ENCODE measurements at places on chromosomes 6 and 20.

DNA sequence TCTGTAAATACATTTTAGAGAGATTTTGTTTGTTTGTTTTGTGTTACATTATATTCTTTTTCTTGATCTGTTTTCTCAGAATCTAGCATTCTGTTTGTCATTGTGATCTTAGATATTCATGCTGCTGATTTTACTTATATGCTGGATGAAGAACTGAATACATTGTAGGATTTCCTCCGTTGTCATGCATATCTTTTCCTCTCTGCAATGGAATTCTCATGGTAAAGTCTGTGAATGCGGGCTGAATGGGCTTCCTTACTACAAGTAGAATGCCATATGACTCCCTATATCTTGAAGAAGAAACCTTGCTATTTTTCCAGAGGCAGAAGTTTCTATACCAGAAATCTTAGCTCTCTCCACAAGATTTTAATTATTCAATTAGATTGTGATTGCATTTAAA, 2.4 kb upstream of the DEFB114 start:
- no peak for DNase-seq

GRCh38 chr6:1958257-1958656, 287.1 kb downstream of the GMDS start:
- no peak for DNase-seq

DNA sequence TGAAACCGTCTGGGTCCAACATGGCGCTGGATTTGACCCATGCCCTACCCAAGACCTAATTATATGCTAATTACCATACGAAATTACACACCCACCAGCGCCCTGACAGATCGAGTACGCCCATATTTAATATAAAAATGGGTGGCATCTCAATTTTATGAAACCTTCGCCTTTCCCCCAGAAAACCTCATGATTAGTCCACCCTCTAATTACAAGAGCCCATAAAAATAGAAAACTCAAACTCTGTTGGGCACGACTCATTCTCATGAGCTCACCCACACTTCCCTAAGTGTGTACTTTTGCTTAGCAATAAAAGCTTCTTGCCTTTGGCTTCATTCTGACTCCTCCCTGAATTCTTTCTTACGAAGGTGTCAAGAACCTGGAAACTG, 136.4 kb downstream of the OR2B2 start:
- DNase-seq: no peak

GRCh38 chr20:12660918-12661317, 347.9 kb upstream of the SPTLC3 start:
- no peak for DNase-seq

DNA sequence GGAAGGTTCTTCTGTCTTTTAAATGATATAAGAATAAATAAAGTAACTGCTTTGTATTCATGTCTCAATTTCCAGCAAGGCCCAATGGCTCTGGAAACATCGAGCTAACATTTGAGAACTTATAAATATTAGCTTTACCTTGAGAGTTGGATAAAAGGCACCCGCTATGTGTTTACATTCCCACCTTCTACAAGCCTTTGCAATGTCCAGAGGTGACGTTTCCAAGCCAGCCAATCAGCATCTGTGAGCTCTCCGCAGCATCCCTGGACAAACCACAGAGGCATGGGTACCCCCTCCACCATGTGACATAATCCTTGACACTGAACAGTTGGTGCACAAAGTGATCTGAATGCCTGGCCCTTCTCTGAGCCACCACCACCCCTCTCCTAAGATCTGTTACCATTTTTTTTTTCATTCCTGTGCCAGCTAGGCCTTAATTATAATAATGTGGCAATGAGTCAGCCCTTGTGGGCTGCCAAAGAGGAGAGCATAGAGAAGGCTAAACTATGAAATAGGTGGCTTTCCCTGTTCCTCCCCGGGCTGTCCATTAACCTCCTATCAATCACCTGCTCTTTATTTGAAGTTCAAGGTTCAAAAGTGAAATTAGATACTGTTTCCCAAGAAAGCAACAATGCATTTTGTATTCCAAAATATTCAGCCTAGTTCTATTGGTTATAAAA, 4.1 kb downstream of the CBLN4 start:
- DNase-seq: no peak

DNA sequence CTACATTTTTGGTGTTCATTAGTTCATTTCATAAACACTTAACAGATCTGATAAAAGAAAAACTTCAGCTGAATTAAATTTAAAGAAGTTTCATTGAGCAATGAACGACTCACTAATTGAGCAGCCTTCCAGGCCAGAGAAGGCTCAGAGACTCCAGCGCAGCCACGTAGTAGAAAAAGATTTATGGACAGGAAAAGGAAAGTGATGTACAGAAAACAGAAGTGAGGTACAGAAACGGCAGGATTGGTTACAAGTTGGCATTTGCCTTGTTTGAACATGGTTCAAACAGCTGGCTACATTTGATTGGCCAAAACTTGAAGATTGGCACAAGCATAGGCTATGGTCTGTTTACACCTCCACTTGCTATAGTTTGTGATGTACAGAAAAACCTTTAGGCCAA, 166.3 kb upstream of the DTNBP1 start:
- DNase-seq: no peak

- no peak for DNase-seq
Observed at GRCh38 chr6:156395276-156395675, 381.9 kb upstream of the ARID1B start.

DNA sequence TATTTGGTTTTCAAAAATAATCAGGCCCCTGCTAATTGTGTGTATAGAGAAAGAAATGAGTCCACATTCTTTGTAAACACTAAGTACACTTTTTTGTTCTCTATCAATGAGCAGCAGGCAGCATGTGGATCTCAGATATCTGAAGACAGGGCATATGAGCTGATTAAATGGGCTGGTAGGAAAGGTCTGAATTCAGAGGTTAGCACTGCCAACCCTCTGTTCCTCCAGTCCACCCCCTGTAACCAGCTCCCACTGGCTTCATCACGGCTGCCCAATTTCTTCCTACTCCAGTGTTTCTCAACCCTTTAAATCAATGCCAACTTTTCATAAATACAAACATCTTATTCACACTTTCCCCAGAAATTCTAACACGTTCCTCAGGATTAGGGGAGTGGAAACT, 128.5 kb downstream of the TPBG start:
- DNase-seq: no peak

DNA sequence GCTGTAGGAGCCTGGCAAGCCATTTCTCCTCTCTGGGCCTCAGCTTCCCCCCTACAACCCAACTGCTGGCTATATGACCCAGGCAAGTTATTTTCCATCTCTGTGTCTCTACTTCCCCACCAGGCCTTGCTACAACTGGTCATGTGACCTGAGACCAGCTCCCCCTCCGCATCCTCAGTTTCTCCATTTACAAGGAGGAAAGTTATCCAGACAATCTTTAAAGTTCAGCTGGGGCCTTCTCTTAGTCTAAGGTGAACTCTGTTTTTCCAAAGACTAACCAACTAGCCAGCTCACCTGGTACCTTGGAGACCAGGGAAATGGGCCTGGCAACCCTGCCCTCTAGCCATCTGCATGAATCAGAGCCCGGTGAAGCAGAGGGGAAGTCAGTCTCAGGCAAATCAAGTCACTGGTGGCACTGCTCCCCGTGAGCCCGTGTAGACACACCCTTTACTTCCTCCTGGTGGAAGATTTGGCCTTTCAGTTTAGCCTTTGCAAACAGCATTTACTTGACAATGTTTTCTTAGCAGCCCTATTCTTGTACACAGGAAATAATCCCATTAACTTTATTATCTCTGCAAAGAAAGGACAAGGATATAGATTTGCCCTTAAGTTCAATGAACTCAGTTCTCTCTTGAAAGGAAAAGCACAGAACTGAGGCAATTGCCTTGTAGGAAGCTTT, 157.7 kb downstream of the VEGFA start:
- DNase-seq: no peak

DNA sequence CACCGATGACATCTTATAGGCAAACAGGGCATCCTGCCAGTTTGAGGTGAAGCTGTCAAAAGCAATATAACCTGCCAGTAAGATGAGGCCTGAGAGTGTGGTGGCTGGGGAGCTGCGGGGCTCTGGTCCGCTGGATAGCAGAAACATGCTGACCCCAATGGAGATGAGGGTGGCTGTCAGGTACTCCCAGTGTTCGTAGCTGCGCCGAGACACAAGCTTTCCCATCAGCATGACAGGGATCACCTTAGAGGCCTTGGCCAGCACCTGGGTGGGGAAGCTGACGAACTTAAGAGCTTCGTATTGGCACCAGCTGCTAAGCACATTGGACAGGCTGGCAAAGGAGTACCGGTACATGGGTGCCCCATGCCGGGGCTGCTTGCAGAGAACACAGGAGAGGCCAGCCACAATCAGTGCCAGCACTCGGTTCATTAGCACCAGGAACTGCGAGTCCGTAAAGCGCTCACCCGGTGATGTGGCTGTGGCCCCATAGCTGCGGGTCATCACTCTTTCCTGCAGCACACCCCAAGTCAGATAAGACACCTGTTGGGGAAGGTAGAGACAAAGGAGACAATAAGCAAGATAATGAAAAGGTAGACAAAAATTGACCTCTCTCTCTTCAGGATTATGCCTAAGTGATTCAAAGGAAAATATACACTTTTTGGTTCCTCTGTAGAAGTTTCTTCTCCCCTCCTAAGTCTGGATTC, 2.1 kb downstream of the SLC35B2 start:
- DNase-seq: no peak

DNA sequence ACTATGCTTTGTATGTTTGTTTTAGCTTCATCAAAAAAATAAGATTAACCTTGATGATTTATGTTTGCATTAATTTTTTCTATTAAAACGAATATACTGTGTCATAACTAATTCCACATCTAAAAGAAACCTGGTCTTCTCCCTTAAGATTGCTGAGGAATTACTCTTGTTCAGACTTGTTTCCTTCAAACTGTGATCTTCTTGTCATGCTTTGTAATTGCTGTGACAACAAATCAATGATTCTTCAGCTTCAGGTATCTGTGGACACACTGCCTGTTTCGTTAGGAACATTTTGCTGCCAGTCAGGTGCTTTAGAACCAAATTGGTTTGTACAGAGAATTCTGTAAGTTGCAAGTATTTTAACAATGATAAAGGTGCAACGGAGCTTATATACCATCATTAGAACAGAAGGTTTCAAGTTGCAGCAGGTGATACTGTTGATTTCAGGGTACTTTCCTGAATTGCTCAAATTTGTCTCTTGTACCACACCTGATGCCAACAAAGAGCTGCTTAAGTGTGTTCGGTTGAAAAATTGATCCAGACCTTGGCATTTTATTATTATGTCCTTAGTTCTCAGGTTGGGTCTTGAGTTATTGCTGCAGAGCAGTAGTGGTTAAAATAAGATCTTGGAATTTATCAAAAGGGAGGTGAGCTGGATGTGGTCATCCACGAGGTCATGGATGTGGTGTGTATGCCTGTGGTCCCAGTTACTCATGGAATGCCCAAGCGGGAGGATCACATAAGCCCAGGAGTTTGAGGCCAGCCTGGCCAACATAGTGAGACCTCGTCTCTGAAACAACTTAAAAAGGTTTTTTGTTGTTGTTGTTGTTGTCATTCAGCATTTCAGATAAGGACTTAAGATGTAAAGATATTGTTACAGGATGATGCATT, 19.5 kb downstream of the SYTL3 start:
- no peak for DNase-seq

GRCh38 chr6:145829950-145830349, 15.4 kb upstream of the FBXO30 start:
- DNase-seq: no peak

DNA sequence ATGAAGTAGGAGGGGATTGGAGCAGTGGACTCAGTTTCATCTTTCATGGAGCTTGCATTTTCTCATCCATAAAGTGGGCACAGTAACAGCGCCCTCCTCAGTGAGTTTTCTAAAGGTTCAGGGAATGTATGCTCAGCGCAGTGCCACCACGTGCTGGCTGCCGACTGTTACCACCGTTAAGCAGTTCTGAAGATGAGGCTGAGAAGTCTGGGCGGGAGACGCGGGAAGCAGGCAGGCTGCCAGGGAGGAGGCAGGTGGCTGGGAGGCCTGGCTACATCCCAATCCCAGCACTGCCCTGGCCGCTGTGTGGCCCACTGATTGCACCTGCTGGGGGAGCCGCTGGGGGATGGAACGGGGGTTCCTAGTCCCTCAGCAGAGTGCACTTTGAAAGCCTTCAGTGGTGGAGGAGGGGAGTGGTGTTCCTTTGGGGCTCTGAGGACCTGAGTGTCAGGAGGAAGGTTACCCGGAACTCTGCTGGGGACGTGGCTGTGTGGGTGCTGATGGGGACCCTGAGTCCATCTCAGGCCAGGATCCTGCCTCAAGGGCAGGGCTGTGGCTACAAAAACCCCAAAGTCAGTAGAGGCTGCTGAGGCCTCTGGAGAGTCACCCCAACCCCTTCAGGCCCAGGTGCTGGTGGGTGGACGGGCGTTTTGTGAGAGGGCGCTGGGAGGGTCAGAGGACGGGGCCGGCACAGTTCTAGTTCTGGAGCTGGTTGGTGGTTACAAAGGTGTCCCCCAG, 28.0 kb upstream of the PHACTR3 start:
- no peak for DNase-seq

GRCh38 chr20:50332491-50332980, 141.9 kb downstream of the CEBPB start:
- DNase-seq: no peak

DNA sequence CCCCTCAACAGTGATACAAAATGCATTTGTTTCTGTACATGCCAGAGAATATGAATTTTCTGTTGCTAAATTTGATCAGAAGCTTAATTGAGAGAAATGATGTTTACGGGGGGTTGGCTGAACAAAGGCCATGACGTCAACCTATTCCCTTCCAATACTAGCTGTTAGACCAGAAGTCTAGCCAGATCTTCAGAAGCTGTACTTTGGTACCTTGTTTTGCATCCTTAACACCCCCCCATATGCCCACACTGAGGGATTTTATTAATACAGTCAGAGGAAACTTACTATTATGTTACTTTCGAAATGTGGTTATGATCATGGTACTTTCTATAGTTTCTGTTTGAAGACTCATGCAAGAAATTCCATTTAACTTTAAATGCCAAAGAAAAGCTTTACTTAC, 3.1 kb downstream of the NCOA7 start:
- DNase-seq: no peak

DNA sequence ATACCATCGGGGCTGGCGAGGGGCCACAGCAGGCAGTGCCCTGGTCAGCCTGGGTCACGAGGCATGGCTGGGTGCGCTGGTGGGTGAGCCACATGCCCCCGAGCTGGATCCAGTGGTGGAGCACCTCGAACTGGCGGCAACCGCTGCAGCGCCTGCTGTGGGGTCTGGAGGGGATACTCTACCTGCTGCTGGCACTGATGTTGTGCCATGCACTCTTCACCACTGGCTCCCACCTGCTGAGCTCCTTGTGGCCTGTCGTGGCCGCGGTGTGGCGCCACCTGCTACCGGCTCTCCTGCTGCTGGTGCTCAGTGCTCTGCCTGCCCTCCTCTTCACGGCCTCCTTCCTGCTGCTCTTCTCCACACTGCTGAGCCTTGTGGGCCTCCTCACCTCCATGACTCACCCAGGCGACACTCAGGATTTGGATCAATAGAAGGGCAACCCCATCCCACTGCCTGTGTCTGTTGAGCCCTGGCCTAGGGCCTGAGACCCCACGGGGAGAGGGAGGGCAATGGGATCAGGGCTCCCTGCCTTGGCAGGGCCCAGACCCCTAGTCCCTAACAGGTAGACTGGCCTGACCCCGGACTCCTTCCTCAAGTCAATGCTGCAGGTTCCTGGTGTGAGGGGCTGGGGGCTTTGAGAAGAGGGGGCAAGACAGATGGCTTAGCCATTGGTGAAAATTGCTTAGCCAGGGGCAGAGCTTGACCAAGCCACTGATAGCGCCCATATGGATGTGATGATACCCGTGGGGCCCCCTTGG, 598 bp downstream of the TMEM239 start:
- no peak for DNase-seq

GRCh38 chr6:54057058-54057457, 54.2 kb upstream of the MLIP start:
- DNase-seq: no peak

Measured in HS-5 (cell line).